ENCODE measurements at places on chromosomes 12 and 14.

DNA sequence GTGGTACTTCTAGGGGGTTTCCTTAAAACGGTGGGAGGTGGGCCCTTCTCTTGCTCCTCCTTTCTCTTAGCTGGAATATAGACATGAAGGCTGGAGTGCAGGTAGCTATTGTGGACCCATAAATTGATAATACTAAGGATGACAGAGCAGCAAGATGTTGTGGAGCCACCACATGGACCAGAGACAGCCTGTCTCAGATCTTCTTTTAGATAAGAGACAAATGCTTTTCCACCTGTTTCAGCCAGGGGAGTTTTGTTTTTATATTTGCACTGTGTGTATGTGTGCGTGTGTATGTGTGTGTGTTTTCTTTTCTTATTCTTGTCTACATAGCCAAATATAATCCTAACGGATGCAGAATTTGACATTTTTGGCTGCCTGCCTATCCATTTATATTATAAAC, 62.9 kb upstream of the HIF1A start:
- DNase-seq = no peak

- DNase-seq = no peak
These were observed 108.3 kb upstream of the FUT8 start for GRCh38 chr14:65304239-65304638.

DNA sequence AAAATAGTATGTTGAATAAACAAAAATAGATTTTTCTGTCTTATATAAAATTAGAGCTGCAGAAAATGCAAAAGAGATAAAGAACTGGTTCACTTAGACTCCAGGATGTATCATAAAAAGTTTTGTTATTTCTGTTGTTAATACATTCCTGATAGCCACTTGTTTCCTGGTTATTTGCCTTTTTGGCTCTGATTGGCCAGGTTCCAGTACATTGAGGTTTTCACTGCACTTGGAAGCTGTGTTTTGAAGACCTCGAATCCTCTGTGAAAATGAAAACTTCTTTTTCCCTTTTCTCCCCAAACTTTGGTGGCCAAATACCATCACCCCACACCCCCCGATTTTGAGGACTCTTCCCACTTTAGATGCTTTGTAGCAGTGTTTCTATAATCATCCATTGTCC, 525.3 kb downstream of the MED13L start:
- DNase-seq = no peak

DNA sequence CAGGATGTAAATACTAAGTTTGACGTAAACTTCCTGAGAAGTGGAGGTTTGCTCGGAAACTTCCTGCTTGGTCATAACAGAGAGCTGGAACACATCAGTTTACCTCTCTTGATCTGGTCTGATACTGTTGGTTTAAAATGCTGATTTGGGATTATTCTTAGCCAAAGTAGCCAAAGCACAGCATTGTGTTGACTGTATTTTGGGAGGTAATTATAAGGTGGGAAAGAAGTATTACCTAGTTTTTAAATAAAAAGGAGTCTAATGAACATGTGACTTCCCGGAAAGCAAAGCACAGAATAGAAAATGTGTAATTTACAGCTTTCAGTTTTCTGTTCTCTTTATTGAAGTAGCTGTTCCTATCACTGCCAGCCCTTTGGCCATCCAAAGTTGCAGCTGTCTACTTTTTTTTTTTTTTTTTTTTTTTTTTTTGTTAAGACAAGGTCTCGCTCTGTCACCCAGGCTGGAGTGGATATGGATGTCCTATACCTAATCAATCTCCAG, 52.2 kb upstream of the SRP54 start:
- DNase-seq = peak; percentile 3

GRCh38 chr12:48858043-48858442, 6.1 kb upstream of the DDX23 start:
- DNase-seq = no peak

- DNase-seq = no peak
These were observed 10.0 kb downstream of the LRCOL1 start for GRCh38 chr12:132600048-132601032.

- no peak for DNase-seq
These were observed 5.2 kb upstream of the RILPL2 start for GRCh38 chr12:123441523-123442164.

GRCh38 chr12:109447482-109447881, 29.6 kb downstream of the KCTD10 start:
- DNase-seq = no peak

- no peak for DNase-seq
These were observed 120.0 kb downstream of the CPNE8 start for GRCh38 chr12:38785381-38785780.

DNA sequence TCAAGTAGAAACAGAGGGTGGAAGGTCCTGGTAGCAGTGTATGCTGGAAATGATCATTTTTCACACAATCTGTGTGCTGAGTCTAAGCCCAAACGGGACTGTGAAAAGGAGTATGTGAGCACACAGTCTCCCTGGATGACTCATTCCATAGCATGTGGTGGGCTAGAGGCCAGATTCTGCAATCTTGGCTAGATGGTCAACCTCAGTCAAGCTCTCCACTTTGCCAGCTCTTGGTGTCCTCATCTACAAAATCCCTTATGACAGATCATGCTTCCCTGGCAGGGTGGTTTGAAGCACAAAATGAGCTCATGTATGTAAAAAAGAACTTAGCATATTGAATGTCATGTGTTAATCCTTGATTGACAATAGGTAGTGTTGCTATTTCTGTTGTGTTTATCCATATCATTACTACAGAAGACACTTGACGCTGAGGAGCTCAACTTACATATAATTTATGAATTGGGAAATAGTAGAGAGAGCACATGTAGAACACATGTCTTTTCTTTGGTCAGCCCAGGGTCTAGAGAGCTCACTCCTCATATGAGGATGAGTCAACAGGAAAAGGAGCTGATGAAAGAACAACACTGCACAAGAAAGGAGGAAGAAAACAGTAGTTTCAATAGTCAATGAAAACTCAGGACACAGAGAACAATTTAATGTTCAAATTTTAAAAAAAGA, 517.5 kb downstream of the BCL11B start:
- no peak for DNase-seq

DNA sequence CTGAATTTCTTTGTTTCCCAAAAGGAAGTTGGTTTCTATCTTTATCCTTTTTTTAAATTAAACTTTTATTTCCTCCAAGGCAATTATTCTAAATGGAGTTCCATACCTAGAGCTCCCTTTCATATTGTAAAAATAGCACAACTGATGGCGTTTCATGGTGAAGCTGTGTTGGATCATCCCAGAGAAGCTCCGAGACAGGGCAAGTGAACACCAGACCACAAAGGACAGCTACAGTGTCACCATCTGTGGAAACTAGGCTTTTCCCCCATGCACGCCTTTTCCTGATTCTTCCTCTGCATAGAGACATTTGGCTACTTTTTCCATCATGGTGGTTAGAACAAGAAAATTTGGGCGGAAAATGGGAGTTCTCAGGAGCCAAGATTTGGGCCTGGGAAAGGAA, 12.7 kb downstream of the TPCN1 start:
- DNase-seq = no peak

DNA sequence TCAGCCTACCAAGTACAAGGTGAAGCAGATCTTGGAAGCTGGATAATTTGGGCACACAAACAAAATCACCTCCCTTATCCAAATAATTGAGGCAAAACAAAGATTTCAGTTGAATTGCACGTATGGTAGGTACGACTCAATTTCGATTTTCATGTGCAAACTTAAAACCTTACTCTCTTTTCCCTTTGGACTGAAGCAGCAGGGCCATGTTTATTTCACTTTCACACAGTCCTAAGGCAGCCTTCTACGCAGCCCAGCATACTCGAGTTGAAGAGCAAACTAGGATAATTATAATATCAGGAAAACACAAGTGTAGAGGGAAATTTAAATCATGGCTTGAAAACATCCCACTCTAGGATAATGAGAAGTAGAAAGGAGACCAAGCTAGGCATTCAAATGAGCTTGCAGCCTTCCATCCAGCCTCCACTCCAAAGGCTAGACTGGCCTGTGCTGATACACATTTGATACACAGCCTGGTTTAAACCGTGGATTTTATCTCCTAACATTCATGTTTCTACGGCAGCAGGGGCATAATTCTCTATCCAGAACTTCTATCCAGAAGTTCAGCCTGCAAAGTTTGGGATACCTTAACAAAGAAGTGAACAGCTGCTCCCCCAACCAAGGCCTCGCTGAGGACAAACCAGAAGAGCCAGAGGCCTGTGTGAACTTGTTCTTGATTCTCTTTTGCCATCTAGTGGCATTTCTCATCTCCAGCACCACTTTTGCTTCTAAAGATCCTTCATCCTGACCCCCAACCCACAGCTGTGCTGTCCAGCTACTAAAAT, 2.4 kb upstream of the RNASE7 start:
- DNase-seq = no peak

DNA sequence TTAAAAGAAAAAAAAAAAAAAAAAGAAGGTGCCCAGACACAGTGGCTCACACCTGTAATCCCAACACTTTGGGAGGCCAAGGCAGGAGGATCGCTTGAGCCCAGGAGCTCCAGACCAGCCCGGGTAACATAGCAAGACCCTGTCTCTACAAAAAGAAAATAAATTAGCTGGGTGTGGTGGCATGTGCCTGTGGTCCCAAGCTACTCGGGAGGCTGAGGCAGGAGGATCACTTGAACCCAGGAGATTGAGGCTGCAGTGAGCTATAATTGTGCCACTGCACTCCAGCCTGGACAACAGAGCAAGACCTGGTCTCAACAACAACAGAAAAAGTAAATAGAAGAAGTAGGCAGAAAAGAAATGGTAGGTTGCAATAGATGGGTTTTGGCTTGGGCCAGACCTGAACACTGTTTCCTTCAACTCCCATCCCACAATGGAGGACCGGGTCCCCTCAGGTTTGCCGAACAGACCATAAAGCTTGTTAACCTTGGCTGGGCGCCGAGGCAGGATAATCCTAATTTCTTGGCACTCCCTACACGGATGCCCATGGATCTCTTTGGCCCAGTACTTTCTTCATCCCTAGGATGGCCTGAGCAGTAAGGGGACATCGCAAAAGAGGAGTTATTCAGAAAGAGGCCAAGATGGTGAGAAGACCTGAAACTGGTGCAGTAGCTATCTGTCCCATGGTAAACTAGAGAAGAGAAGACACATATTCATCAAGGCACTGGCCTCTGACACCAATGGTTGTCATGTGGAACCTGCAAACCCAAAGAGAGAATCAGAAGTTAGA, 165.5 kb upstream of the CCND2 start:
- DNase-seq = no peak

- no peak for DNase-seq
These were observed 452.7 kb downstream of the BCL11B start for GRCh38 chr14:98819132-98819866.

DNA sequence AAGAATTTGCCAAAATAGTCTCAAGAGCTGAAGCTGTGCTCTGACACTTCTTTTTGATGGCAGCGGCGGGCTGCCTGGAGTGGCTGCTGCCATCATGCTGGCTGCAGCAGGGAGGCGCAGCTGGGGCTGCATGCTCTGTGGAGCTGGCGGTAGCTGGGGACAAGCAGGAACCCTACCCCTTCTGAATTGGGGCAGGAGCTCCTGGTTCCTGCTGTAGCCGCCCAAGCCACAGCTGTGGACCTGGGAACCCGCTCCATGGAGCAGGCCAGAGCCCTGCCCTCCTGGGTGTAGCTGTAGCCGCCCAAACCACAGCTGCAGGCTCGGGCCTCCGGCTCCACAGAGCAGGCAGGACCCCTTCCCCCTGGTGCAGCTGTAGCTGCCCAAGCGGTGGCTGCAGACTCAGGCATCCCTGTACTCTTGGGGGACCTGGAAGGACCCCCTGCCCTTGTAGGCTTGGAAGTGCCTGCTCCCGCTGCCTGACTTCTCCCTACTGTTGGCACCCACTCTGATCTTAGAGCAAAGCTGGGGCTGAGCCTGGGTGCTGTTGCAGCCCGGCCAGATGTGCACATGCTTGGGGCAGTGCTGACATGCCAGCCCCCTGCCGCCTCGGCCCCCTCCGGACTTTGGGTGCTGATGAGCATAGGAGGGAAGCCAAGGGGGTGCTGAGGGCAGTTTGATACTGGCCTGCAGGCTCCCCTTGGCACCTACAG, 33.3 kb downstream of the APAF1 start:
- no peak for DNase-seq

DNA sequence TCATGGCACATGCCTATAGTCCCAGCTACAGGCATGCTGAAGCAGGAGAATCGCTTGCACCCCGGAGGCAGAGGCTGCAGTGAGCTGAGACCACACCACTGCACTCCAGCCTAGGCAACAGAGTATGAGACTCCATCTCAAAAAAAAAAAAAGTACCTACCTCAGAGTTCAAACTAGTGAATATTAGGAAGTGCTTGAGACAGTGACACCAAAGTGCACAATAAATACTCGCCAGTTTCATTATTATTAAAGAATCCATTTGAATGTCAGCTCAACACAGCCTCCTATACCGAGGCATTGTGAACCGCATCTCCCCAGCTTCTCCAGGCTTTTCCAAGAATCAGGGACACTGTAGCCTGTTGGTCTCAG, 5.0 kb downstream of the GAPDH start:
- DNase-seq = no peak

GRCh38 chr12:125922330-125922729, 857.1 kb downstream of the AACS start:
- DNase-seq = no peak

GRCh38 chr12:20096430-20096829, 271.9 kb upstream of the PDE3A start:
- DNase-seq = no peak

DNA sequence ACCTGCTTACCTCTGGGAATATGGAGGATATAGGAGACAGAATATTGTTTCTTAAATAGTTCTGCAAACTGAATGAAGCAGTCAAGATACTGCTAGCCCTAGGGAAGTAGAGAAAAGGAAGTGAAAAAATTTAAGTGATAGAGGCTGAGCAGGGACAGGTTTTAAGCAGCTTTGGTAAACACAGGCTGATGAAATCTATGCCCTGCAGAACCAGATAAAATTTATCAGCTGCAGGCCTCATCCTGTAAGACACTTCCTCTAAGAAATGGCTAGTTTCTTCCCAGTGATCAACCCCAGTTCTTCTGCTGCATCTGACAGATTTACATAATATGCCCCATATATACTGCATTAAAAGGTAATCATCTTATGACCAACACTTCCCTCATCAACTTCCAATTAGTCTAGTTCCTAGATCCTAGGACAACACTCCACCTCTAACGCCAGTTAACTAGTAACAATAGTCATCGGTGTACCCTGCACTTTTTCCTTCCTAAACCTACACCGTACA, 1.3 kb upstream of the ESYT1 start:
- DNase-seq = no peak

- no peak for DNase-seq
These were observed 1052.8 kb upstream of the TMEM132C start for GRCh38 chr12:127214186-127214585.

All from T-helper 22 cell (primary cell).